HFFc6 (cell line): ENCODE measurements at places on chromosomes 4 and X. TPM values are rescaled to one million over a fixed set of nuclear protein-coding genes. Genes with fewer than 3 reads are reported as not detected.

The TNIP3 gene
- 0.13 to 0.46 TPM (median 0.45 TPM) in 3 replicates for total RNA-seq

The CENPVL2 gene
- not detected in 3 replicates for total RNA-seq

The ATP11C gene
- 28.4 to 37.2 TPM (median 28.4 TPM) in 3 replicates for total RNA-seq

The PNMA3 gene
- total RNA-seq, result not detected in 3 replicates

The GSPT2 gene
- 12.0 to 13.5 TPM (median 12.8 TPM) in 3 replicates for total RNA-seq

DNA sequence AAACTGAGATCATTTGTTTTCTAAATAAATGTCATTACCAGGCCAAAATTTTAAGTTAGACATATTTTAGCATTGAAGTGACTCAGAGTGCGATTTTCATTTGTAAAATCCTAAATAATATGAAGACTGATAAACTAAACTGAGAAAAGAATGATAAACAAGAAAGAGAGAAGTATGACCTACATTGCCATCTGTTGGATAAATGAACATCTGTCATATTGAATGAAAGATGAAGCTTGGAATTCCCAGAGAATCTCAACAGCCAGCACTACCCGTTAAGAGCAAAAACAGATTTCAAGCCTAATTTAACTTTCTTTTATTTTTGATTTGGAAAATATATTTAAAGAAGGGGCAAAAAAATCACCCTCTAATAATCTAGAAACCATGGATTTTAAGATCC, 591.0 kb upstream of the ATOH1 start:
- H3K4me1 ChIP-seq, result no peaks in the 10 kb centered on the region
- DNase-seq, result no peak
- no peak overlapping the region for H3K4me3 ChIP-seq

DNA sequence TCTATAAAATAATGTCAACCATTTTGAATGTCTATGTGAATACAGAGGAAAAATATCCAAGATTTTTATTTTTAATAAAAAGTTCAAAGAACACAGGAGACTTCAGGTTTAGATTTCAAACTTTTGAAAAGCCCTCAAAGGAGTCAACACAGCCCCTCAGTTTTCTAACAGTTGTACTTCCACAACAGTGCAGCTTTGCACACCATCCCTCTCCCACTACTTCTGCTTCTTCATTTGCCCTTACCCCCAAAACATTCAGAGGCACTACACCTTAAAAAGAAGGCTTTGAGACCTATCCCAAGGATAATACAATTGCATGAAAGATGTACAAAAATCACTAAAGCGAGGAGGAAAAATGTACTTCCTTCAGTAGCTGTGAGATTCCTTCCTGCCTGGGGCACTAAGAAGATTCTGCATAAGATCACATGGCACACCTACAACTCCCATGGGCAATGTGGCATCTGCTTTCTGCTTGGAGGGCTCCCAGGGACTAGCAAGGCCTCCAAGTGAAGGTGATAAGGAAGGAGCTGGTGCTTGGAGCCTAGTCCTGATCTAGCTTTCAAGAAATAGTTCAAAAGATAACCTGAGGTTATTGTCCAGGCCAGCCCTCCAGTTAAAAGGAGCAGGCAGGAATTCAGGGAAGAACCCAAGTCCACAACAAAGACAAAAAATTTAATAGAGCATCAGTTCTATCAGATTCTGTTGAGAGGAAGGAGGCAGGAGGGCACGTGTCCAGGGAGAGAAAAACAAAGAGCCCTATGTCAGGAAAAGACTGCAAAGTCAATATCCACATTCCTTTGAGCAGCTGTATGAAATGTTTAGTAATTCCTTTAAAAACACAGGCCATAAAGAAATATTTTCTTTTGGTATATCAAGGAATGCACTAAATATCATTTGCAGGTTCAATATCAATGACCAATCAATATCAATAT, 19.1 kb downstream of the ARAP2 start:
- no peak overlapping the region for H3K4me3 ChIP-seq
- no peaks in the 10 kb centered on the region for H3K27me3 ChIP-seq
- DNase-seq, result no peak
- no peaks in the 10 kb centered on the region for H3K4me1 ChIP-seq
- no peaks in the 10 kb centered on the region for H3K36me3 ChIP-seq
- no peak overlapping the region for H3K27ac ChIP-seq

- H3K4me3 ChIP-seq, result no peak overlapping the region
- no peak overlapping the region for H3K27ac ChIP-seq
- peaks cover 5% of the 10 kb centered on the region; the same call in 1 of the 2 replicates for H3K27me3 ChIP-seq
These were observed 290.7 kb upstream of the FAM241A start for GRCh38 chr4:111854494-111855087.

DNA sequence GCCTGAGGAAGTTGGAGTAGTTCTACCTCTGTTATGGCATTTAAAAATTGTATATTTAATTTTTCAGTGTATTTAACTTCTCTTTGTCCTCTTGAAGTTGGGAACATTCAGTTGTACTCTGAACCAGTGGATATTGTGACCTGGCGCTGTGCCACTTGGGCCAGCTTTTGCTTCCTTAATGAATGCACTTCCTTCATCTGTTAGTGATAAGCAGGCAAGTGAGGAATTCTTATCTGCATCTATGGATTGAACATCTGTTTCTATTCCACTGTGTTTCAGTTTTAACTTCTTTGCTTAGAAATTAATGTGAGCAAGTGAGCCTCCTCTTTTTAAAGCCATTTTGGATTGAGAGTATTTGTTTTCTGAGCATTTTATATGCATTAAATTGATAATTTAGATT, 128.3 kb downstream of the UCHL1 start:
- H3K27ac ChIP-seq, result no peak overlapping the region
- H3K36me3 ChIP-seq, result no peaks in the 10 kb centered on the region; the same call in 1 of the 2 replicates
- peaks cover 63% of the 10 kb centered on the region; the same call in 1 of the 2 replicates for H3K4me1 ChIP-seq
- peaks cover 5% of the 10 kb centered on the region for H3K27me3 ChIP-seq

DNA sequence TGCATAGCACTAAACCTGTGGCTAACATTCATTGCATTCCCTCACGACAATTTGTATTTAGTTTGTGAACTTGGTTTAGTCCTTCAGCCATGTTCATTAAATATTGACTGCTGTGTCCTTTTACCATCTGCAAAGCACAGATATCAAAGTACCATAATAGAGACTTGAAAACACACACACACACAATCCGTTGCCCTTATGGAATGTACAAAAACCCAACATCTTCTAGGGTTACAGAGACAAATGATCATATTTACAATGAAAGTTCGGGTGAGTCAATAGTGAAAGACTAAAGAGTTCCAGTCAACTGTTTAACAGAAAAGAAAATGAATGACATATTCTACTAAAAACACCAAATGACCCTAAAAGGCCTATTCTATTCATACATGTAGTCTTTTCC, 50.8 kb upstream of the TXK start:
- no peaks in the 10 kb centered on the region for H3K4me1 ChIP-seq
- H3K27me3 ChIP-seq, result peaks cover 9% of the 10 kb centered on the region
- no peak overlapping the region for H3K4me3 ChIP-seq
- no peaks in the 10 kb centered on the region for H3K36me3 ChIP-seq
- DNase-seq, result no peak

DNA sequence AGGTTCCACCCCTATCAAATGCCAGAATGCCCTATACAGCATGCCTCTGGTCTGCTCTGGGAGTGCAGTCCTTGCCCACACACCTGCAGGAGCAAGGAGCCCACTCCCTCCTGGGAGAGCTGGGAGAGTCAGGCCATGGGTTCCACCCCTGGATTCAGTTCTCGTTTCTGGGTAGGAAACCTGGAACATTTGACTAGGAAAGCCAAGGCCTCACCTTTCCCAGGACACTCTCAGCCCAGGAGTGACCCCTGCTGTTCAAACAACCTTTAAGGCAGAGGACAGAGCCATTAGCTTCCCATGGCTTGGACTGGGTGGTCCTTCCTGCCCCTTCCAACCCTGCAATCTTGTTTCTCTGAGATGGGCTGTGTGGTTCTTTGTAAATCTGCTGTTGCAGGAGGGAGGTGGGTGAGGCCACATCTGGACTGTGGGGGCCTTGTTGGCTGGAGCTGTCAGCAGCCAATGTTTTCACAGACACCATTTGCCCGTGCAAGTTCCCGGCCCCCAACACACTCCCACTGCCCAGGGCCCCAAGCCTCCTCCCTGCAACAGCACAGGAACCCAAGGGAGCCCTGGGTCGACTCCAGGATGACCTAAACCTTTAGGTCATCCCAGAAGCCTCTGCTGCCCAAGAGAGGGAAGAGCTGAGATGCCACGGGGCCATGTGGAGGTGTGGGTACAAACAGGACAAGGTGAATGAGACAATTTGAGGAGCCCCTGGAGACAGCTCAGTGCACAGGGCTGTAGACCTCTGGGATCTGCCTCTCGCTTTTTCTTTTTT, 104.4 kb downstream of the PJA1 start:
- no peak overlapping the region for H3K27ac ChIP-seq
- no peak for DNase-seq
- H3K4me3 ChIP-seq, result no peak overlapping the region
- H3K36me3 ChIP-seq, result no peaks in the 10 kb centered on the region
- H3K4me1 ChIP-seq, result no peaks in the 10 kb centered on the region

- no peaks in the 10 kb centered on the region for H3K4me1 ChIP-seq
- no peak overlapping the region for H3K27ac ChIP-seq
- peaks cover 30% of the 10 kb centered on the region for H3K27me3 ChIP-seq
- no peak overlapping the region for H3K4me3 ChIP-seq
- H3K36me3 ChIP-seq, result no peaks in the 10 kb centered on the region
These were observed 52.9 kb downstream of the PPP2R2C start for GRCh38 chr4:6419452-6420028.

DNA sequence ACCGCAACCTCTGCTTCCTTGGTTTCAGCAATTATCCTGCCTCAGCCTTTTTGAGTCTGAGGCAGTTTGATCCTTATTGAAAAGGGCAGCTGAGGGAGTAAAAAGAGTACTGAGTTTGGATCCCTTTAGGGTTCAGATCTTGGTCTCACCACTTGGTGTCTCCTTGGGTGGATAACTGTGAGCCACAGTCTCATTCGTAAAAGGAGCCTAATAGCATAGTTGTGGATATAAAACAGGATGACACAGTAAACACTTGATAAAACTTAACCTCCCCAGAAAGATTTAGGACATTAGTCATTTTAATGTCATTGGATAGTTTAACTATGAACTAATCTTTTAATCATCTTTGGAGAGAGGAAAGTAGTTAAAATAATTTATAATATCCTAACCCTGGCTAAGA, 173.0 kb downstream of the ANK2 start:
- H3K27ac ChIP-seq, result peak overlapping the region; percentile 84
- peak; percentile 88 for DNase-seq
- H3K36me3 ChIP-seq, result no peaks in the 10 kb centered on the region; the same call in 1 of the 2 replicates
- no peaks in the 10 kb centered on the region for H3K27me3 ChIP-seq
- H3K4me3 ChIP-seq, result peak overlapping the region; percentile 75

GRCh38 chrX:15334561-15334960, 762 bp downstream of the PIGA start:
- peaks cover 6% of the 10 kb centered on the region; the same call in 1 of the 2 replicates for H3K4me1 ChIP-seq
- peak; percentile 17 for DNase-seq
- peak overlapping the region; percentile 92 for H3K27ac ChIP-seq

DNA sequence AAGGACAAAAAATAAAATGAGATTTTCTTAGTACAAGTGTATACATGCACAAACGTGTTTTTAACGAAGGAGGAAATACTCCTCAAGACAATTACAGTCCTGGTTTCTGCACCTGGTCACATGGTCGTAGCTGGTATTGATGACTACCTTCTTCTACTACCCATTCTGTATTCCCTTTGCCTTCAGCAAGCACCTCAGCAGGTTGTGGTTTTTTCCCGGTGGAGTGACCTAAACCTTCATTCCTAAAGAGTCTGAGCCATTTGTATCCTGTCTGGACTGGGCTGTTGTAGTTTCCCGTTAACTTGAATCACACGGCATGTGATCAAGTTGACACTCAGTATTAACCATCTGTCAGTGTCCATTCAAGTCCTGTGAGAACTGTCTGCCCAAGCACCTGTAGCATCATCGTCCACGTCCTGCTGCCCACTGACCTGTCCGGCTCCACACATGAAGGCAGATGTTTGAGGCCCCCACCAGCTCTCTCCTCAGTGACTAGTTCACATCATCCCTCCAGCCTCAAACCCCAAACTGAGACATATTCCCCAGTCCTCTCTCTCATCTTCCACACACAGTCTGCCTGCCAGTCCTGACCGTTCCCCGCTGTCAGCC, 31.1 kb upstream of the TBC1D14 start:
- H3K27me3 ChIP-seq, result peaks cover 3% of the 10 kb centered on the region
- DNase-seq, result no peak
- H3K27ac ChIP-seq, result no peak overlapping the region; the same call in 1 of the 2 replicates
- H3K4me3 ChIP-seq, result no peak overlapping the region
- H3K36me3 ChIP-seq, result peaks cover 13% of the 10 kb centered on the region

DNA sequence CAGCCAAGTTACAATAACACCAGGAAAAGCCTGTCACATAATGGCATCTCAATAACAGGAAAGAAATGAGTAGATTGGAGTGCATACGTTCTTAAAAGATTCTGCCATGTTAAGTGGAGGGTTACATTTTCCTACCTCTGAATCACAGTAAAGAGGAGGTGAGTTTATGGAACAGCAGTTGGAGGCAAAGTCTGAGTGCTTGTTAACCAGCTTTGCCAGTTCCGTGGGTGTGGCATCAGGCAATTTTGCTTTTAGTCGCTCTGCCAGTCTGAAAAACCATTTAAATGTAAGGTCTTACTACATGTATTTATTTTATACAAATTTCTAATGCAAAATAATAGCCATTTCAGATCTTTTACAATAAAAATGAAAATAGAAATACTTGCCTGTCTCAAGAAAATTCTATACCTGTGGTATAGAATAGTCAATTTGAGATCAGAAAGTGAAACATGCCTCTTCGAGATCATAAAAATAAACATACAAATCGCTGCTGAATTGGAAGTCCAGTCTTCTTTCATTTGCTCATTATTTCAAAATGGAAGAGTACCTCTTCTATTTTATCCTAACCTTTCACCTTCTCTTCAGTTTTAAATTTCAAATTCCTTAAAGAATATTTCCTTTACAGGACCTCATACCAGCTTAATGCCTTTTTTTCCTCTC, 31.4 kb downstream of the GC start:
- H3K4me3 ChIP-seq, result peak overlapping the region; percentile 14; the same call in 1 of the 2 replicates
- H3K36me3 ChIP-seq, result no peaks in the 10 kb centered on the region
- no peak overlapping the region for H3K27ac ChIP-seq

DNA sequence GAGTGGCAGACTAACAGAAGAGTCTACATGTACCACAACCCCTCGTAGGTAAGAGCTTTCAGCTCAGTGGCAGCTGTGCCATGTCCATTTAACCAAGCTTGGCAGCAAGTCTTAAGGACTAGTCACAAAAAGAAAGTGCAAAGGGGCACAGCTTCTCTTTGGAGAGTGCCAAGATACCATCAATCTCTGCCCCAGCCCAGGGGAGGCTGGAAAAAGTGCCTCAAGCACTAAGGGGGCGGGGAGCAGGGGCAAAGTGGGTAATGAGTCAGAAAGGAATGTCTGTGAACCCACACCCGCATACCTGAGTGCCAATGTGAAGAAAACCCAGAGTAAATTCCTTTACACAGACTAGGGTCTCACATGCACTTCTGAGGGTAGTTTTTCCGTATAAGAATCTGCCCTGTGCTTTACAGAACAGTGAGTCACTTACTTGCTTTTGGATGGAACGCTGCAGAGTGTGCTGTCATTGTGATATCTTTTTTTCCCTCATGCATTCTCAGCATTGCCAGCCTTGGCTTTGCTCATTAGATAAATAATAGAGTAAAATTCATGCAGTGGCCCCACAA, 219.8 kb downstream of the ZNF674 start:
- H3K27ac ChIP-seq, result no peak overlapping the region
- no peaks in the 10 kb centered on the region for H3K36me3 ChIP-seq
- peaks cover 1% of the 10 kb centered on the region; the same call in 1 of the 2 replicates for H3K27me3 ChIP-seq
- no peak overlapping the region for H3K4me3 ChIP-seq
- H3K4me1 ChIP-seq, result peaks cover 27% of the 10 kb centered on the region
